GM04504 (cell line): ENCODE measurements at places on chromosomes 1 and 21.

- no peak for DNase-seq
These were observed 395.0 kb upstream of the USP24 start for GRCh38 chr1:55610203-55610602.

- DNase-seq: no peak
These were observed 1.3 kb downstream of the FAM20B start for GRCh38 chr1:179026813-179027669.

DNA sequence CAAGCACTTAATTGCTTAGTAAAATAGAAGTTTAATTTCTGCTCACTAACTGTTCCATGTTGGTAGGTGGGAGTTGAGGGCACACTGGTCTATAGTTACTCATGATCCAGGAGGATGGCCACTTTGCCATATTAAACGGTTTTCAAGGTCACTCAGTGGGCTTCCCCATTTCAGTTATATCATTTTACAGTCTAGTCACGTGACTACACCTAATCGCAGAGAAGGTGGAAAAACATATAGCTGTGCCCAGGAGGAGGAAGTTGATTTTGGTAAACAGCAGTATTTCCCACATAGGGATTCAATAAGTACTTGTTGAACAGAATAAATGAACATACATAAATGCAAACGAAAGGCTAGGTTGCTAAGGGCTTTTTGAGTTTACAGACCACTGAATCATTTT is 541.1 kb upstream of the CAMK1G start:
- DNase-seq: no peak

DNA sequence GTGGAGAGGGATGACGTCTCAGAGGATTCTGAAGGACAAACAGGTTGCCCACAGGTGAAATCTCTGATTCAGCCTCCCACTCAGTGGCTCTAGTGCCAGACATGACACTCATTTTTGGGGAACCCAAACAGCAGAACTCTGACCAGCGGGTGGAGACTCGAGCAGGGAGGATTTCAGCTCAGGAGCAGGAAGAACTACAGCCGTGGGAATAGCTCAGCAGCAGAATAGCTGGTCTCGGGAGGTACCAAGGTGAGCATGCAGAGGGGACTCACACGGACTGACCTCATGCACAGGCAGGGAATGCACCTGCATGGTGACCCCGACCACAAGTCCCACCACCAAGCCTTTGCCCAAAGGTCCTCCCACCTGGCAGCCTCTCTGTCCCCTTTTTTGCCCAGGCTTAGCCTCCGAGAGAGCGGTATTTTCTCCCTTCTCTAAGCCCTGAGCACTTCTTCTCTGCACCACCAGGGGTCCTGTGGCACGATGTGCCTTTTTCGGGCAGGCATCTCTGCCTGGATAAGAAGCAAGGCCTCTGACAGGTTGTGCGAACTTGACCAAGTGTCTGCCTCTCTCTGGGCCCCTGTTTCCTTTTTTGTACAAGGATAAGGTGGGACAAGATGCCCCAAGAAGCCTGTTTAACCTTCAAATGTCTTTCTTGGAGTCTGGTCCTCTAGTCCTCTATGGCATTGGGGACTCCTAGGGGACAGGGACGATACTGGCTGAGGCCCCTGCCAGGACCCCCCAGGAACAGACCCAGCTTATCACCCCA is 8.8 kb upstream of the FGR start:
- no peak for DNase-seq

DNA sequence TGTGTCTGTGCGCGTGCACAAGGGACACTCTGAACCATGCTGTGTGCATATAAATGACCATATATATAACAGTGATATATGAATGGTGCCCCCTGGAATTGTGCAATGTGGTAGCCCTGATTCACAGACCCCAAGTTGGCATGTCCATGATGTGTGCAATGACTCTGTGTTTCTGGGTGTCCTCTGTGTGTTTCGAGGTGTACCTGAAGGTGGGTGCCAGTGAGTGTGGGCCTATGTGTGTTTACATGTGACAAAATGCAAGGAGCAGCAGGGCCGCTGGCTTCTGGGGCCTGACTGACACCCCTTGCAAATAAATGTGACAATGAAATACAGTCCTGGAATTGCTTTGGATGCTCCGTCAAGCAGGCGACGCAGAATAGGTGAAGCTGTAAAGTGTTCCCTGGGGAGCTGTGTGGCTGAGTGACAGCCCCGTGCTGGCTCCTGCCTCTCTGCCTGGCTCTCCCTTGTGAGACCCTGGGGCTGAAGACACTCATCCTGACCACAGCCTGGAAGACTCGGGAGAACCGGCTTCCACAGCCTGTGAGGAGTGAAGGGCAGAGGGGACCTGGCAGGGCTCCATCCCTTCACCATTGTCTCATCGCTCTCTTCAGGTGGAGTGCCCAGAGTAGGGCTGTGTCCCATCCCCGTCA is 38.2 kb upstream of the CSF3R start:
- DNase-seq: no peak
